ENCODE measurements at places on chromosomes 5 and 9. TPM values are rescaled to one million over a fixed set of nuclear protein-coding genes. Genes with fewer than 3 reads are reported as not detected.

GRCh38 chr9:6956879-6957278 is 199.1 kb downstream of the KDM4C start:
- no peak overlapping the region for H3K4me3 ChIP-seq
- H3K4me1 ChIP-seq: peaks cover 3% of the 10 kb centered on the region
- H3K36me3 ChIP-seq: no peaks in the 10 kb centered on the region
- peak overlapping the region; percentile 25 for H3K27ac ChIP-seq

- no peak for DNase-seq
- H3K27me3 ChIP-seq: no peaks in the 10 kb centered on the region
- H3K27ac ChIP-seq: peak overlapping the region; percentile 59
- H3K4me3 ChIP-seq: no peak overlapping the region
- peaks cover 4% of the 10 kb centered on the region for H3K4me1 ChIP-seq
- no peaks in the 10 kb centered on the region for H3K36me3 ChIP-seq
These were observed 14.3 kb upstream of the MGAT1 start for GRCh38 chr5:180816608-180817534.

- peaks cover 12% of the 10 kb centered on the region for H3K36me3 ChIP-seq
- H3K27me3 ChIP-seq: no peaks in the 10 kb centered on the region
- H3K4me1 ChIP-seq: peaks cover 13% of the 10 kb centered on the region
These were observed 16.6 kb downstream of the ATOX1 start for GRCh38 chr5:151741678-151742423.

- H3K27me3 ChIP-seq: no peaks in the 10 kb centered on the region
- no peak overlapping the region for H3K4me3 ChIP-seq
- peaks cover 4% of the 10 kb centered on the region for H3K36me3 ChIP-seq
- H3K4me1 ChIP-seq: peaks cover 3% of the 10 kb centered on the region
- no peak overlapping the region for H3K27ac ChIP-seq
- no peak for DNase-seq
These were observed 41.0 kb downstream of the AOPEP start for GRCh38 chr9:94767331-94768072.

GRCh38 chr9:7894231-7894630 is 94.7 kb upstream of the DMAC1 start:
- no peaks in the 10 kb centered on the region for H3K36me3 ChIP-seq
- no peak overlapping the region for H3K4me3 ChIP-seq
- no peak overlapping the region for H3K27ac ChIP-seq
- peak; percentile 16 for DNase-seq
- no peaks in the 10 kb centered on the region for H3K27me3 ChIP-seq
- H3K4me1 ChIP-seq: no peaks in the 10 kb centered on the region

DNA sequence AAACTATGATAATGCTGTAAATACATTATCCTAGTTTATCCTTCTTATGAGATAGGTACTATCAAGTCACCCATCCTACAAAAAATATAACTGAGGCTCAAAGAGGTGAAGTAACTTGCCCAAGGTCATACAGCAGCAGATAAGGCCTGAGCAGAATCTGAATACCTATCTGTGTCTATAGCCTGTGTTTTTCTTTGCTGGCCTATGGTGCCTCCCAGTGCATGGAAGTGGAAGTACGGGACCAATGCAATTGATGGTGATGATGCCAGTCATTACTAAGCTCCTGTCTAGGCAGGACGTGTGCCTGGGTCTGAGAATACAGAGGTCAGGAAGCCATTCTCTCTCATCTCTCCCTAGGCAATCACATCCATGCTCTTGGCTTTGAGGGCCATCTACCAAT is 67.8 kb downstream of the FAT2 start:
- no peaks in the 10 kb centered on the region for H3K4me1 ChIP-seq
- H3K27me3 ChIP-seq: no peaks in the 10 kb centered on the region
- H3K36me3 ChIP-seq: no peaks in the 10 kb centered on the region
- no peak overlapping the region for H3K4me3 ChIP-seq
- no peak for DNase-seq
- no peak overlapping the region for H3K27ac ChIP-seq

DNA sequence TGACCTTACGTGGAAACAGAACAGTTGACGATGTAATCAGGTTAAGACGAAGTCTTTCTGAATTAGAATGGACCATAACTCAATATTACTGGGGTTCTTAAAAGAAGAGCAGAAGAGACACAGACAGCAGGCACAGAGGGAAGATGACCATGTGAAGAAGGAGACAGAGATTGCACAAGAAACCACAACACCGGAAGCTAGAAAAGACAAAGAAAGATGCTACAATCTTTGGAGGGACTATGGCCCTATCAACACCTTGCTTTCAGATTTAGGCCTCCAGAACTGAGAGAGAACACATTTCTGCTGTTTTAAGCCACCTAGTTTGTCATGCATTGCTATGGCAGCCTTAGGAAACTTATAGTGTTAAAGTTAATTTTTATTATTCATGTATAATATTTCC is 27.1 kb downstream of the CDH9 start:
- H3K4me3 ChIP-seq: no peak overlapping the region
- no peaks in the 10 kb centered on the region for H3K4me1 ChIP-seq
- no peak for DNase-seq
- no peaks in the 10 kb centered on the region for H3K27me3 ChIP-seq
- H3K27ac ChIP-seq: no peak overlapping the region

GRCh38 chr9:8053501-8053900 is 253.9 kb upstream of the DMAC1 start:
- H3K36me3 ChIP-seq: no peaks in the 10 kb centered on the region
- no peaks in the 10 kb centered on the region for H3K27me3 ChIP-seq
- no peak for DNase-seq

DNA sequence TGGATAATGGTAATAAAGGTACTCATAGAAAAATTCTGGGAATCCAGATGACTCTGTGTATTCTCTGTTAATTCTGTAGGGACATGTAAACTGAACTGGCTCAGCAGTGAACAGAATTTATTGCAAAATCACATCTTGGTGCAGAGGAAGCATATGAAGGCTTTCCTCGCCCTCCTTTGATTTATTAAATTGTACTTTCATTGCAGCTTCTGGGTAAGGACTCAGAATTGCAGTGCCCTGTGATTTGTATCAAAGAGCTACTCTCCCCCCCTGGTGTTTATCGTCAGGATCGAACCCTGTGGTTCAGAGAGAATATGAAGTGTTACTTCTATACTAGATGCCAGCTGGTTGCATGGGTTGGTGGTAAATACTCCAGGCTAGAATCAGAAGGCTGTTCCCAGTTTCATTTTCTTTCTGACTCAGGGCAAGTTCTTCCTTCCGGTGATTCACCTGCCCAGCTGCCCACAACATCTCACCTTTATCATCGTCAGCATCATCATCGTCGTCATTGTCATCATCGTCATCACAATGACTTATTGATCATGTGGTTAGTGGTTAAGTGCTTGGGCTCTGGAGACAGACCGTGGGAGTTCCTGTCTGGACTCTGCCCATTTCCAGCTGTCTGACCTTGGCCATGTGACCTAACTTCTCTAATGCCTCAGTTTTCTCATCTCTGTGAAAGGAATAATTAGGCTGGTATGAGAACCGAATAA is 238.8 kb downstream of the ARHGAP26 start:
- peaks cover under 1% of the 10 kb centered on the region for H3K36me3 ChIP-seq
- H3K27me3 ChIP-seq: no peaks in the 10 kb centered on the region
- peaks cover 8% of the 10 kb centered on the region for H3K4me1 ChIP-seq
- DNase-seq: no peak

DNA sequence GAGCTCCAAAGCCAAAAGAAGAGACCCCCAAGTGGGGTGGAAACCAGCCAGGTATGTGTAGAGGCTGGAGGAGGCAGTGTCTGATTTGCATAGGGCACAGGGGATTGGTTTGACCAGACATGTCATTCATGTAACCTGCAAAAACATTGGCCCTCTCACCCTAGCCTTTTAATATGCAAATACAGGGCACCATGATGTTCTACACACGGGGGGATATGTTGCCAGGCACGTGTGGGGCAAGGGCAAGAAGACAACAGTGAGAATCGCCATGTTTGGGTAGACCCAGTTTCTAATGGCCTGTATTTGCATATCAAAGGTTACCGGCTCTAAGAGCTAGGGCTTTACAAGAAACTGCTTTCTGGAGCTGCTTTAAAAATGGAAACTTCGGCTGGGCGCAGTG is 208.9 kb downstream of the GOLPH3 start:
- peaks cover 15% of the 10 kb centered on the region for H3K4me1 ChIP-seq
- H3K36me3 ChIP-seq: no peaks in the 10 kb centered on the region
- no peak for DNase-seq
- H3K4me3 ChIP-seq: no peak overlapping the region

DNA sequence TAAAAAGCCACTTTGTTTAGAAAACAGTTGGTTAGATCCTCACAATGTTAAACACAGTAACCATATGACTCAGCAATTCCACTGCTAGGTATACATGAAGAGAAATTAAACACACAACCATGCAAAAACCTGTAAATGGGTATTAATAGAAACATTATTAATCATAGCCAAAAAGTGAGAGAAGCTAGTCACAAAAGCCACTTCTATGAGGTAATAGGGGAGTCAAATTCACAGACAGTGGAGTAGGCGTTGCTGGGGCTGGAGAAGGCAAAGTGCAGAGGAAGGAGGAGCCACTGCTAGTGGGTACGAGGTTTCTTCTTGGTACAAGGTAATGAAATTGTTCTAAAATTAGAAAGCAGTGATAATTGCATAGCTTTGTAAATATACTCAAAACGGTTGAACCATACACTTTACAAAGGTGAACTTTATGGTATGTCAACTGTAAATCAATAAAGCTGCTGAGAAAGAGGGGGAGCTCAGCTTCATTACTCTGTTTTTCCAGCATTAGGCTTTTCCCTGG is 364.4 kb downstream of the GADD45G start:
- no peaks in the 10 kb centered on the region for H3K27me3 ChIP-seq
- H3K4me1 ChIP-seq: no peaks in the 10 kb centered on the region
- no peak overlapping the region for H3K27ac ChIP-seq
- DNase-seq: no peak
- H3K4me3 ChIP-seq: no peak overlapping the region

- no peaks in the 10 kb centered on the region for H3K27me3 ChIP-seq
- no peaks in the 10 kb centered on the region for H3K36me3 ChIP-seq
- no peaks in the 10 kb centered on the region for H3K4me1 ChIP-seq
- DNase-seq: no peak
- no peak overlapping the region for H3K4me3 ChIP-seq
- no peak overlapping the region for H3K27ac ChIP-seq
These were observed 125.5 kb upstream of the ZNF462 start for GRCh38 chr9:106737516-106737915.

DNA sequence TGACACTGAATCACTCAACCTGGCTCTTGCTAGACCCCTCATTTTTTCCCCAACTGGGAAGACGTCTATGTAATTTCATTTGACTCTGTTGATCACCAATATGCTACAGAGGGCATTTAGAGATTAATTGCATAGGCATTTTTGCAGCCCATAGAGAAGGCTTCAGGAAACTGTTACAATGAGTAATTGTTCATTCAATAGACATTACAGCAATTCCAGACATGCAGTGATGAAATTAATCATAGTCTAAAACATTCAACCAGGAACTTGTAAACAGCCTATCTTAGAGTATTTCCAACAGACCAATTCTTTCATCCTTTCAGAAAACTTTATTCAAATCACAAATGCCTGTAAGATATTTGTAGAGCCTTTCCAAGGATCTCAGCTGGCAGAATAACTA is 122.3 kb downstream of the MARCHF11 start:
- H3K27me3 ChIP-seq: no peaks in the 10 kb centered on the region
- H3K4me3 ChIP-seq: no peak overlapping the region
- H3K27ac ChIP-seq: no peak overlapping the region
- H3K4me1 ChIP-seq: no peaks in the 10 kb centered on the region

- DNase-seq: no peak
- peaks cover 6% of the 10 kb centered on the region for H3K4me1 ChIP-seq
- no peak overlapping the region for H3K4me3 ChIP-seq
- no peaks in the 10 kb centered on the region for H3K36me3 ChIP-seq
- no peaks in the 10 kb centered on the region for H3K27me3 ChIP-seq
These were observed 29.5 kb downstream of the MAMDC2 start for GRCh38 chr9:70073193-70073592.

- peaks cover 27% of the 10 kb centered on the region for H3K4me1 ChIP-seq
- no peaks in the 10 kb centered on the region for H3K36me3 ChIP-seq
- no peak overlapping the region for H3K27ac ChIP-seq
- H3K27me3 ChIP-seq: no peaks in the 10 kb centered on the region
- no peak overlapping the region for H3K4me3 ChIP-seq
These were observed 45.8 kb upstream of the ZBTB43 start for GRCh38 chr9:126758916-126759585.

GRCh38 chr5:152532714-152533113 is 127.6 kb upstream of the NMUR2 start:
- no peaks in the 10 kb centered on the region for H3K27me3 ChIP-seq
- no peak overlapping the region for H3K4me3 ChIP-seq
- no peak overlapping the region for H3K27ac ChIP-seq
- no peaks in the 10 kb centered on the region for H3K4me1 ChIP-seq
- no peaks in the 10 kb centered on the region for H3K36me3 ChIP-seq
- DNase-seq: peak; percentile 76

- H3K27ac ChIP-seq: no peak overlapping the region
- no peak overlapping the region for H3K4me3 ChIP-seq
- H3K4me1 ChIP-seq: no peaks in the 10 kb centered on the region
- no peaks in the 10 kb centered on the region for H3K27me3 ChIP-seq
- DNase-seq: no peak
- H3K36me3 ChIP-seq: no peaks in the 10 kb centered on the region
These were observed 118.8 kb upstream of the MTAP start for GRCh38 chr9:21683484-21684175.

DNA sequence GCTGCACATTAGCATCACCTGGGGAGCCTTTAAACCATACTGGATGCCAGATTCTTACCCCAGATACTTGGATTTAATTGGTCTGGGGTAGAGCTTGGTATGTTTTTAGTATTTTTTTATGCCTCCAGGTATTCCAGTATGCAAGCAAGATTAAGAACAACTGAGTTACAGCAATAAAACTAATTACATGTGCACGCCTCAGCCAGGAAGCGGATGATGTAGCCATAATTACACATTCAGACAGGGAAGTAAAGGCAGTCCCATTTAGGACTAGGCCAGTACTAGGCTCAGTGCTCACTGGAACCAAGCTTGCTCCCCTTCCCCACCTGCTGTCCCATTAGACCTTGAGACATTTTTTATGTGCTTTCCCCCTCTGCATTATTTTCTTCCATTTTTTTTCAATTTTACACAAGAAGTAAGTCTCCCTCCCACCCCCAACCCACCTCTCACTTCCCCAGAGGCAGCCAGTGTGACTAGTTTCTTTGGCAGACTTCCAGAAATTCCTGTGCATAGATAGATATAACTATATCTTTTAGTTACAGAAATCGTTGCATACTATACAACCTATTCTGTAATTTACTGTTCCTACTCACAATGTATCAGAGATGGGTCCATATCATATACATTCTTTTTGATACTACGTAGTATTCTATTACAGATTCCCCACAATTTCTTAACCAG is 7.1 kb upstream of the GNAQ start:
- no peak overlapping the region for H3K4me3 ChIP-seq
- no peak overlapping the region for H3K27ac ChIP-seq
- H3K4me1 ChIP-seq: no peaks in the 10 kb centered on the region
- H3K27me3 ChIP-seq: no peaks in the 10 kb centered on the region
- no peak for DNase-seq

Gene ARPC5L
- 14.3 TPM for total RNA-seq

Gene PDZD2
- 40.2 TPM for total RNA-seq

Gene NUTM2F
- total RNA-seq: not detected

Gene STING1
- total RNA-seq: 31.7 TPM

Gene GABRB2
- 31.1 TPM for total RNA-seq

All from spinal cord (tissue), 10 donors.